Stimulated activated CD8-positive, alpha-beta memory T cell treated with anti-CD3 and anti-CD28 coated beads, Interleukin-4, amount 100 ng/mL, for 1 hour (primary cell): ENCODE measurements at places on chromosomes 5 and 9.

GRCh38 chr9:129256959-129257713 is 79.1 kb upstream of the IER5L start:
- DNase-seq = no peak

GRCh38 chr5:125401724-125402622 is 655.5 kb upstream of the ZNF608 start:
- DNase-seq = no peak

DNA sequence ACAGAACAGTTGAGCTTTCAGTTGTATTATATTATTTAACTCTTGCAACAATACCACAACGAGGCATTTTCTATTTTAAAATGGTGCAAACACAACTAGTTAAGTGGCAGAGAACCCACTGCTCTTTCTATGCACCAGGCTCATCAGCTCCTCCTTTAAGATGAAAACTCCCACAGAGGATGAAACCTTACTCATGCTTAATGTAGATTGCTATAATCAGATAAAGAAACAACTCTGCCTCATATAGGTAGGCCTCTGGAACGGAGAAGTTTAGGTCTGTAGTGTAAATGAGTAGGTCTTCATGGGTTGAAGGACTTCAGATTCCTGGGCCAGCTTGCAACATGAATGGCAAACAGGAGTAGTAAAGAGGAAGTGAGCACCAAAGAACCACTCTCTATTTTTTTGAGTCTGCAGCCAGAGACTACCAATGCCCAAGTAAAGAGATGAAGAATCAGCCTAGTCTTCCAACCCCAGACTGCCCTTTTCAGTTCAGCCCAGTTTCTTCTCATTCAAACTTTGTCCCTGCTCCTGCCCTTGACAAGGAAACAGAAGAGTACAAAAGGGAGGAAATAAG is 33.9 kb downstream of the HACD4 start:
- no peak for DNase-seq

- no peak for DNase-seq
Observed at GRCh38 chr5:171624396-171624795, 161.2 kb upstream of the SMIM23 start.

GRCh38 chr9:2853517-2853916 is 9.6 kb upstream of the PUM3 start:
- no peak for DNase-seq

- DNase-seq = no peak
Observed at GRCh38 chr5:75496026-75496425, 15.4 kb downstream of the CERT1 start.

DNA sequence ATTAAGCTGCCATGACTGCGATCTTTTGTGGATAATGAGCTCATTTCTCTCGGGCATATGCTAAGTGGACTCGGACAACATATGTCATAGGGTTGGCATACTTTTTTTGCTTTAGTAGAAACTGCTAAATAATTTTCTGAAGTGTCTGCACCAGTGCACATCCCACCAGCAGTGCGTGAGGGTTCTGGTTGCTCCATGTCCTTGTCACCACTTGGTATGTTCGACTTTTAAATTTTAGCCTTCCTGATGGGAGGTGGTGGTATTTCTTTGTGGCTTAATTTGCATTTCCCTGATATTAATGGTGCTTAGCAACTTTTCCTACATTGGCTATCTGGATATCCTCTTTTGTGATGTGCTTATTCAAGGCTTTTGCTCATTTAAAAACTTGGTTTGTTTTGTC is 57.8 kb upstream of the NRARP start:
- no peak for DNase-seq

DNA sequence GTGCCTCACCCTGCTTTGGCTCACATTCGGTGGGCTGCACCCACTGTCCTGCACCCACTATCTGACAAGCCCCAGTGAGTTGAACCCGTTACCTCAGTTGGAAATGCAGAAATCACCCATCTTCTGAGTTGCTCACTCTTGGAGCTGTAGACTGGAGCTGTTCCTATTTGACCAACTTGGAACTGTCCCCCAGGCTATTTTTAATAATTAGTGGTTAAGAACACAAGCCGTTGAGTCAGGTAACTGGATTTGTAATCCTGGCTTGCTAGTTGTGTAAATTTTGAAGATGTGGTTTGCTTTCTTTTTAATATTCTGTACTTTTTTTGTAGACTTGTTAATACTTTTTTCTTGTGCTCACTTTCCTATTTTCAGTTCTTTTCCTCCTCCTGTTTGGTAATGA is 81.2 kb downstream of the CNTLN start:
- no peak for DNase-seq

DNA sequence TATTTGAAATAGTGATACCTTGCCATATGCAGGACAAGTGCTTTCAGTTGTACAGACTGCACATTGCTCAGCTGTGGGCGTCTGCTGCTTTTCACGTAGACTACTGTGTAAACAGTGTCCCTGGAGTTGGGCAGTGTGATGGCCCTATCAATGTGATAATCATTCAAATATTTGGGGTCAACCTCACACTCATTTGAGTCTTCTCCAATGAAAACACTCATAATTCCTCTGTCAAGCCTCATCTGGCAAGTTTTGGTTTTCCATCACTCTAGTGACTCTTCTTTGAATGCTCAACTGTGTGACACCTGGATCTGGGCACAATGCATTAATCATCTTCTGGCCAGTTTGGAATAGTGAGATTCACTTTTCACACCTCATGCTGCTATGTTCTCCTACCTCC is 64.4 kb downstream of the UGCG start:
- no peak for DNase-seq

DNA sequence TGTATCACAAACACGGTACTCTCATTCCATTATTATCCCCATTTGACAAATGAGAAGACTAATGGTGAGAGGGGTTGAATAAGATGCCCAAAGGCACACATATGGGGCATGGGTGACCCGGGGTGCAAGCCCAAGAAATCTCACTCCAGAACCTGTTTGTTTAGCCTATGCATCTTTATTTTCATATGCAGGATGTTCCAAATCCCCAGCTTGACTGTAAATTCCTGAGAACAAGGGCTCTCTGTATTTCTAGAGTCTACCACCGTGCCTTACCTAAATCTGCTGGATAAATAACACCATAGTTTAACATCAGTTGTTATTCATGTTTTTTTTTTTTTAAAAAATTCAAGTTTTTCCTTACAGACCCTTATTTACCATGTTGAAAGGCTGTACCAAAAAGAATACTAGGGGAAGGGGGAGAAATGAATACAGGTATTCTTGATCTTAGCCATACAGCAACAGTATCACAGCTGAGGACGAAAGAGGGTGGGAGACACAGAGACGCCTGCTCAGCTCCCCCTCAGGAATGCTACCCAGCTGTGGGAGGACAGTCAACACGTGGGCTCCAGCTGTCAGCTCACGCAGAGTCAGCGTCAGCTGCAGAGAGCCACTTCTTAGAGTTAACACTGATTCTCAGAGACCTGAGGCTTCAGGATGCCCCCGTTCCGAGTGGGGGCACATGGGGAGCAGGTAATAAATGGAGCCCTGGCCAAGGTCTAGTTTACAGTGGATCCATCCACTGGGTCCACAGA is 86.6 kb downstream of the MED27 start:
- DNase-seq = no peak

DNA sequence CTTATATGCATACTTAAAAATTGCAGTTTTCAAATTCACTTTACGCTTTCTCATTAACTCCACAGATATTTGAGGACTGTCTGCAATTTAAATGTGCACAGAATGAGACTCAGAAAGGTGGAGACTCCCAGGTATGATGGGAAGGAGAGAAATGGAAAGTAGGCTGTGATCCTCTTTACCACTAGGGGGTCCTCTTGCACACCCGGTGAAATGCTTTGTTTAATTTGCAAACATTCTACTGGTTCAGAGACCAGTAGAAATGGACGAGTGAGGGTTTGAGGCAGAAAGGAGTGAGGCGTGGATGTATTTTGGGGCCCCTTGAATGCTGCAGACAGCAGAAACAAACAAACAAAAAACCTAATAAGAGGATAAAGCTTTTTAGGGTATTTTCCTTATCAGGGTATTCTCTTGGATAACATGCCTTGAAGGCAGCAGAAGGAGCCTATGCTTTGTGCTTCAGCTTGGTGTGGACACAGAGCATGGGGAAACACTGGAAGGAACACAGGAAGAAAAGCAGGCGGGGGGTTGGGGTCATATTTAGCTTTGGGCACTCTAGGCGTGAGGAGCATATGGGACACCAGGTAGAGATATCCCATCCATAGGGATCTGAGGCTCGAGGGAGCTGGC is 410.1 kb downstream of the DMRT2 start:
- no peak for DNase-seq

DNA sequence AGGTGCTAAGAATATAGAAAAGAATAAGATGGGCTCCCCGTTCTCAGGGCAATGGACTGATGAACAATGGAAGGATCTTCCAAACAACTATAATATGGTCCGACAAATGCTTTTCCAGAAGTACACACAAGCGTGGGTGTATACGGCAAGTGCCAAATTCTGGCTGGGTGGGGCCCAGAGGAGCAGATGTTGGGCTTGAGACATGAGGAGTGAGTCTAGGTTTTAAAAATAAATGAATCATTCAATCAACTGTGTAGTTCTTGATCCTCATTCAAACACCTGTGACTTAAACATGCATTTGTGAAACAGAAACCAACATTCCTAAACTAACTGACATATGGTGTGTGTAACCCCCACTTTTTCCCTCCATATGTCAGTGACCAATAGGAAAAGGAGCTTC is 47.9 kb downstream of the MFAP3 start:
- no peak for DNase-seq

DNA sequence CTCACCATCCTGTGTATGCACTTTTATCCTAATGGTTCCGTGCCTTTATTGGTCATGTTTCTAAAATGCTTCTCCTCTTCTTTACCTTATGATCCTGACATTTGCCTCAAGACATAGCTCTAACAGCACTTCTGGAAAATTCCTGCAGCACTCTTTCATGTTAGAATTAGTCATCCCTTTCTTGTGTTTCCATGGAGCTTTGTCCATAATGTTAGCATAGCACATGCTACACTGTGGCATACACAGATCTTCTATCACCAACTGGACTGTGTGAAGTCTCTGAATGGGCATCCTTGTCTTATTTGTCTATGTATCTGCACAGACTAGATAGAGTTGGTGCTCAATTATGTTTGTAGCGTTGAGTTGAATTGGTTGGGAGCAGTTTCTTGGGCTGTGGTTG is 2.0 kb downstream of the SCGB3A2 start:
- DNase-seq = no peak

GRCh38 chr9:96515621-96516470 is 65.9 kb downstream of the HABP4 start:
- DNase-seq = no peak

GRCh38 chr5:117161718-117162335 is 587.2 kb upstream of the SEMA6A start:
- no peak for DNase-seq

GRCh38 chr5:150464554-150465012 is 15.0 kb upstream of the RPS14 start:
- no peak for DNase-seq

DNA sequence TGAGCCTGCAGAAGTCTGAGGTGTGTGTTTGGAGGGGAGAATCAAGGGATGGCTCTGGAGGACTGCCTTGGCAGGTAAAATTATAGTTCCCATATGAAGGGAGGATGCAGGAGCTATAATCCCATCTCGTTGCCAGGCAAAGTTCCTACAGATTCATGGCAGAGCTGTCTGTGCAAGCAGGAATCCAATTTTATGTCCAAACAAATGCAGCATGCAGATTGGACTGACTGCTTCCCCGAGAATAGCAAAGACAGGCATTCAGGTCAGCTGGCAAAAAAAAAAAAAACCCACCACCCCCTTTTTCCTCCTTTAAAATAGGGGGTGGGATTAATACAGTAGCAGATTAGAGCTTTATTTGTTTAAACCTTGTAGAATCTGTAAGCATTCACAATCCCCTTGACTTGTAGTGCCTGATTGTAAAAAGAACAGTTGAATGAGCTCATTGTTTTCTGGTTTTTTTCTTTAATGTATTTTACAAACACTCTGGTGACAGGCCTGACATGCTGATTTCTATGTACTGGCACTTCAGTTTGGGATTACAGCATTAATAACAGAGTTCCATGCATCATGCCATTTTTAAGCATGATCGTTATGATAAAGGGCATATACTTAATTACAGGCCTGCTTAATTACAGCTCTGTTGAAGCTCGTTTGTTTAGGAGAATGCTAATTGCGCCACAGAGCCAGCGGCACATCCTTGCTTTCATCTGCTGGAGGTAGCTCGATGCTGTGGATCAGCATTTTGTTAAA is 141.4 kb upstream of the LMX1B start:
- no peak for DNase-seq

- DNase-seq = no peak
Observed at GRCh38 chr9:113309204-113309813, 6.1 kb upstream of the RNF183 start.

DNA sequence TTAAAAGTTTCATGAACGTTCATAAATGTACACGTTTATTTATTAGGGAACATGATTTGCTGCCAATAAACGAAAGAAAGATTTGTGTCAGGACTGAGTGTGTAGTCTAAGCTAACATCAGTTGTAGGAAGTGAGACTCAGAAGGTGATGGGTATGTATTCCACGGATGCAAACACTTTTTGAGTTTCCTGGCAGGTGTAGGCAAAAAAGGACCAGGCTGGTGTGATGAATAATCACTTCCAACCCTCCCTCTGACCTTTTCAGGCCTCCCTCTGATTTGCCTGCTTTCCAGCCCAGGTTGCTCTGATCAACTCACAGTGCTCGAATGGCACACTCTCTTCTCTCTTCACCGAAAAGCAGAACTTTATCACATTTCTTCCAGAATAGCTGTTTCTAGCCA is 51.8 kb downstream of the BASP1 start:
- no peak for DNase-seq

GRCh38 chr5:29769474-29769873 is 1424.0 kb upstream of the CDH6 start:
- DNase-seq = no peak

DNA sequence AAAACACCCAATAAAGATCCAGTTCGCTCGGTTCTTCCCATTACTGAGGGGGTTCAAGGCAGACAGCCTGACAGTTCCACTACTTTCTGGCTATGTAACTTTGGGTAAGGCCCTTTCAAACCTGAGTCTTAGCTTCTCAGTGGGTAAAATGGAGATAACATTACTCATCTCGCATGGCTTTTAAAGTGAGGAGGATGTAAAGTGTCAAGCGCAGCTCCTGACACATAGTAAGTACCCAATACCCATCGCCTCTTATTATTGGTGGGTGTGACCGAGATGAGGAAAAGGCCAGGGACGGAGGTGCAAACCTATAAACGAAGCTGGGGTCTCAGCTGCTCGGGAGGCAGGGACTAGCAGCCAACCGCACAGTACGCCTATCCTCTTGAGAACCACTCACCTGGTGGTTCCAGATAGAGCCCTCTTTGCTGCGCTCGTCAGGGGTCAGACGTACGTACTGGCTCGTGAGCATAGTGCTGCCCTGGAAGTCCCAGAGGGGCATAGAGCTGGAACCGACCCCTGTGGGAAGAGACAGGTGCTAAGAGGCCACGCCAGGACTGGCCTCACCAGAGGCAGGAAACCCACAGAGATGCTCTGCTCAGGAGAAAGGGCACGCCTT is 584 bp downstream of the LMAN2 start:
- no peak for DNase-seq

DNA sequence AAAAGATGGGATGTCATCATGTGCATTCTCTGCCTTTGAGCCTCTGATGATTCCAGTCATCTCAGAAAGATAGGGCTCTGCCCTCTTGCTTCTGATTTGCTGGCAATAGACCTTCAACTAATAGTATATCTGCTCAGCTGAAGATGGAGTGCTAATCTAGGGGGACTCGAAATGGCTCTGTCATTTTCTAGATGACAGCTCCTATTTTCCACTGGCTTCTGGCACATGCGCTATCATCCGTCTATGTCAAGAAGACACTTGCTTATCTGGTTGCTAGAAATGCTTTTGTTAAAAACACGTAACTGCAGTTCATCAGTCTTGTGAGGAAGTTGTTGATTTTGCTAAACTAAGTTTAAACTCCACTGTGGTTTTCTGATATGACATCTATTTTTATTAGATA is 265.5 kb upstream of the ZNF608 start:
- DNase-seq = no peak
